Left hindlimb (tissue), 1 donor: ENCODE measurements at places on chromosomes 6 and 20.

GRCh38 chr20:51886891-51887608 is 84.7 kb upstream of the SALL4 start:
- no peak for DNase-seq

DNA sequence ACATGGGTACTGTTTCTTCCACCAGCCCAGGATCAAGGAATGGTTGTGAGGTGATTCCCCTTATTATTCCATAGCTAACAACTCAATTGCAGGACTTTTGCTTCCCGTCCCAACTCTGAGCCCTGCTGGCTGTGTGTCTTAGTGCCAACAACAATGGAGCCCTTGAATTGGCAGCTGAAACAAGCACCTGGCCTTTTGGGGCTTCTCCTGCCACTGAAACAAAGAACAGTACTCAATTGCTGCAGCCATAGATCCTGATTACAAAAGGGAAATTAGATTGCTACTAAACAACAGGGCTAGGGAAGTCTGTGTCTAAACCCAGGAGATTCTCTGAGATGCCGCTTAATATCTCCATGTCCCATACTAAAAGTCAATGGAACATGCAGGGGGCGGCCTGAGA is 61.3 kb upstream of the CARMIL1 start:
- DNase-seq = no peak

DNA sequence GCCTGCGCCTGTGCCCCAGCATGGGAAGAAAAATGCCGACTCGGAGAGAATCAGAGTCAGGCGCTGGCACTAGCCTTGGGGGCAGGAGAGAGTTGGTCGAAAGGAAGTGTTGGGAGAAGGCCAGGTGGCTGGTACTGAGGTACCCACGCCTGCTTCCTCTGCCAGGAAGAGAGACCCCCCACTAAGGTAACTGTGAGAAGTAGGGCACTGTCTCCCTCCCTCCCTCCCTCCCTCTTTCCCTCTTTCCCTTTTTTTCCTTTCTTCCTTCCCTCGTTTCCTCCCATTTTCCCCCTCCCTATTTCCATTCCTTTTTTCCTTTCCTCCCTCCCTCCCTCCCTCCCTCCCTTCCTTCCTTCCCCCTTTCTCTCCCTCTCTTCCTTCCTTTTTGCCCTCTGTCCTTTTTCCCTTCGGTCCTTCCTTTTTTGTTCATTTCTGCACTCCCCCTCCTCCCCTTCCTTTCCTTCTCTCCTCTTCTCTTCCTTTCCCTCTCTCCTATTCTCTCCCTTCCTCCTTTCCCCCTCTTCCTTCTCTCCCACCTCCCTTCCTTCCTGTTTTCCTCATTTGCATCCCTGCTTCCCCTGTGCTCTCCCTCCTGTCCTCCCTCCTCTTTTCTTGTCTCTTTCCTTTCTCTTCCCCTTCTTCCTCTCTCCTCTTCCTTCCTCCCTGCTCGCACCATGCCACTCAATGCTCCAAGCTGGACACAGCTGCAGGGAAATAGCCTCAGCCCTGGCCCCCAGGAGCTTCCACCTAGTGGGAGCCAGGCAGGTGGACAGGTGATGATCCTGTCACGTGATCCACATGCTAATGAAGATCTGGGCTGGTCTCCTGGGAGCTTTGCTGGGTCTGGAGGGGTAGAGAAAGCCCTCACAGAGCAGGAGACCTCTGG is 148.0 kb downstream of the DHX35 start:
- DNase-seq = no peak

- no peak for DNase-seq
Measured at GRCh38 chr20:22341508-22341907, 242.9 kb downstream of the FOXA2 start.

DNA sequence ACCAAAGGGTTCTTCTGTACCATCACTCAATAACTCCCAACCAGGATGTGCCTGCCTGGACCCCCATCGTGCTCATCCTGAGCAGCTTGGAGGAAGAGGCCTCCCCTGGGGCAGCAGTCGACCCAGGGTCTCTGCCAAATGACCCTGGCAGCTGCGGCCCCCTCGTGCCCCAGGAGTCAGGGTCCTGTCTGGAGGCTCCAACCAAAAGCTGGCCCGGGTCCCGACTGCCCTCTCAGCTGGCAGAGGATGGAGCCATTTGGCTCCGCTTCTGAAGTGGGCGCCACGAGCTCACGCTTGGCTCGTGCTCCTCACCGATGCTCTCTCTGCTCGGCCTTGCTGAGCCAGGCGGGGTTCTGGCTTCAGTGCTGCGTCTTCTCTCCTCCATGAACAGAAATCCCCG is 56.8 kb downstream of the TFAP2C start:
- no peak for DNase-seq

GRCh38 chr6:158266131-158266530 is 46.1 kb upstream of the TULP4 start:
- no peak for DNase-seq

GRCh38 chr20:50425076-50425475 is 85.1 kb upstream of the PTPN1 start:
- no peak for DNase-seq

DNA sequence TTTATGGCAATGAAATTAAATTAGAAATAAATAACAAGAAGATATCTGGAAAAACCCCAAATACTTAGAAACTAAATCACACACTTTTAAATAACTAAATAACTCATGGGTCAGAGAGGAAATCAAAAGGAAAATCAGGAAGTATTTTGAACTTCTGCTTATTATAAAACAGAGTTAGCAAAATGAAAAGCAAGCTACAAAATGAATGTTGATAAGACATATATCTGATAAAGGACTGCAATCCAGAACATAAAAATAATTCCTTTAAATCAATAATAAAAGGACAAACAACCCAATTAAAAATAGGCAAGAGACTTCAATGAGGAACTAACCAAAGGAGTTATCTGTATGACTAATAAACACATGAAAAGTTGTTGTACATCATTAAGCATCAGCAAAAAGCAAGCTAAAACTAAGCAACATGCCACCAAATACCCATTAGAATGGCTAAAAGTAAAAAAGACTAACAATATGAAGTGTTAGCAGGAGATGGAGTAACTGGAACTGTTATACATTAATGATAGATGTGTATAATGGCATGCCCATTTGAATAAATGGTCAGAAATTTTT is 38.9 kb upstream of the STMND1 start:
- no peak for DNase-seq

GRCh38 chr6:145498425-145498824 is 236.9 kb downstream of the EPM2A start:
- no peak for DNase-seq

DNA sequence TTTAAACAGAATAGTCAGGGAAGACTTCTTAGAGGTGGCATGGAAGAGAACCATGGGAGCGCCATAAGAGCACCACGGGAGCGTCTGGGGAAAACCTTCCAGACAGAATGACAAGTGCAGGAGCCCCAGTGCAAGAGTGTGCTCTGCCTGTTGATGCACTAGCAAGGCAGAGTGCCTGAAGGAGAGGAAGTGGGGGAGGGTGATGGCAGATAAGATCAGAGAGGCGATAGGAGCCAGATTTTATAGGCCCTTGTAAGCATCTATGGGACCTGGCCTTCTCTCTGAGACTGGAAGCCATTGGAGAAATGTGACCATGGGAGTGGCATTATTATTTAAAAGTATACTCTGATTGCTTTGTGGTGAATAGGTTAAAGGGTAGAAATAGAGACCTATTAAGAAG is 13.1 kb downstream of the FUCA2 start:
- no peak for DNase-seq

GRCh38 chr6:117568831-117569410 is 33.4 kb downstream of the GOPC start:
- no peak for DNase-seq
